CD4-positive, alpha-beta T cell treated with Interleukin-17A for 1 hour (primary cell): ENCODE measurements at places on chromosomes 7 and 10.

GRCh38 chr7:114708646-114709045 lies 213.2 kb upstream of the MDFIC start:
- DNase-seq: no peak

- no peak for DNase-seq
Measured at GRCh38 chr7:44977959-44978335, 868 bp downstream of the MYO1G start.

GRCh38 chr10:50362547-50363125 lies 111.3 kb upstream of the ASAH2 start:
- no peak for DNase-seq

DNA sequence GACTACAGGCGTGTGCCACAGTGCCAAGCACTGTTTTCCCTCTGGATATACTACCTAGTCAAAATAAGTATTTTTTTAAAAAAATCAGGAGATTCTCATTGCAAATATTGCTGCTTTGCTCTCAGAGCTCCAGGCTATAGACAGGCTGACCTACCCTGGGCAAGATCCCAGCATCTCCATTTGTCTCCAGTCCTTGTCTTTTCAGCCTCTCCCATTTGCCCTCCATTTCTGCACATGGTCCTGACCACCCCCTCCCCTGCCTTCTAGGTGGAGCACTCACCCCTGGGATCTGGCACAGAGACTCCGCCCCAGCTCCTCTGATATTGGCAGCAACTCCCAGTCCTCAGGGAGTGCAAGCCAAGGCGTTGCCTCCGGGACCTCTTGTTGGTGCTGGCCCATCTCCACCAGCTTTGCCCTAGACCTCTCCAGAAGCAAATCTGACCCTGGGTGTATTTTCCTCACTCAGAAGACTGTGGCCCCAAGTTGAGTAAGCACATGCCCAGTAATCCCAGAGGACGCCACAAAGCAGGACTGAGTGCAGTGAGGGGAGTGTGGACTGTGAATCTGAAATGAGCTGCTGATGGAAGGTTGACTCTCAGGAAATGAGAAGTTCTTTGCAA lies 120.6 kb downstream of the MTPAP start:
- no peak for DNase-seq

DNA sequence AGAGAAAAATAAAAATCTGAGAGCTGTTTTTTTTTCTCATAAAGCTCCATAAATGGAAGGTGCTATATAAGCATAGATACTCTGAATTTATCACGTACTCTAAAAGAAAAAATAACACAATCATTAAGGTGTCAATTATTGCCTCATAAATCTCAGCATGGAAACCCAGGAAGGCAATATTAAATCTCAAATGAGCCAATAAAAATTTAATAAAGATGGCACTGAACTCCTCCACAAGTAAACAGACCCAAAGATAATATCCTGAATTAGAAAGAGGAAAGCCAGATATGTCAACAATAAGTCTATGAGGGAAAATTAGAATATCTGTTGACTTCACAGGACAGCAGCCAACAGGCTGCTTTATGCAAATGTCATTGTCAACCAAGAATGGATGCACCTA lies 66.5 kb downstream of the CDK6 start:
- DNase-seq: no peak

DNA sequence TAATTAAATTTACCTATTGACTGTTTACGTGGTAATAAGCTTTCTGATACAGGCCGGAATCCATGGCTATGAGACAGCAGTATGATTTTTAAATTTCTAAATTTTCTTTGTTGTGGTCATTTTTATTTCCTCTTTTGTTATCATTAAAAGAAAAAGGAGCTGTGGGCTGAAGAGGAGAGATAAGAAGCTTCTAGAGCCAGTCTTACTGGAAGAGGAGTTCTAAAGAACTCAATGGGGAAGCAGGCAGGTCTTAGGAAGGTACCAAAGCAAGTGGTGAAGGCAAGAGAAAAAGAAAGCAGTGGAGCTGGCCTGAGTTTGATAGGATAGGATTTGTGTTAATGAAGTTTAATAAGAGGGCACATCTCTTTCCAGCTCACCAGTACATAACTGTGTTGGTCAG lies 1187.8 kb downstream of the CNTNAP2 start:
- no peak for DNase-seq

DNA sequence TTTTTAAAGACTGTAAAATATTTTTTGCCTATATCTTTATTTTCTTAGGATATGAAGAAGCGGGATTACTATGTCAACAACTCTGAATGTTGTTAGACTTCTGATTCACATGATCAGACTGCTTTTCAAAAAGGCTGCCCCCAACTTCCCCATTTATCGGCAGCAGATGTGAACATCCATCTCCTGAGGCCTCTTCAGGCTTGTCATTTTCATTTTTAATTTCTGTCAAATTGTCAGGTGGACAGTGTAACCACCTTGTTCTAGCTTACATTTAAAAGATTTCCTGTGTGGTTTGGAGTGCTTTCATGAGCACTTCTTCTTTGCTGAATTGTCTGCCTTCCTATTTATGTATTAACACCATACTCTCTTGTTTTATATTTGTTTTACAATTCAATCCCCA lies 78.8 kb upstream of the GSDME start:
- peak; percentile 40 for DNase-seq

DNA sequence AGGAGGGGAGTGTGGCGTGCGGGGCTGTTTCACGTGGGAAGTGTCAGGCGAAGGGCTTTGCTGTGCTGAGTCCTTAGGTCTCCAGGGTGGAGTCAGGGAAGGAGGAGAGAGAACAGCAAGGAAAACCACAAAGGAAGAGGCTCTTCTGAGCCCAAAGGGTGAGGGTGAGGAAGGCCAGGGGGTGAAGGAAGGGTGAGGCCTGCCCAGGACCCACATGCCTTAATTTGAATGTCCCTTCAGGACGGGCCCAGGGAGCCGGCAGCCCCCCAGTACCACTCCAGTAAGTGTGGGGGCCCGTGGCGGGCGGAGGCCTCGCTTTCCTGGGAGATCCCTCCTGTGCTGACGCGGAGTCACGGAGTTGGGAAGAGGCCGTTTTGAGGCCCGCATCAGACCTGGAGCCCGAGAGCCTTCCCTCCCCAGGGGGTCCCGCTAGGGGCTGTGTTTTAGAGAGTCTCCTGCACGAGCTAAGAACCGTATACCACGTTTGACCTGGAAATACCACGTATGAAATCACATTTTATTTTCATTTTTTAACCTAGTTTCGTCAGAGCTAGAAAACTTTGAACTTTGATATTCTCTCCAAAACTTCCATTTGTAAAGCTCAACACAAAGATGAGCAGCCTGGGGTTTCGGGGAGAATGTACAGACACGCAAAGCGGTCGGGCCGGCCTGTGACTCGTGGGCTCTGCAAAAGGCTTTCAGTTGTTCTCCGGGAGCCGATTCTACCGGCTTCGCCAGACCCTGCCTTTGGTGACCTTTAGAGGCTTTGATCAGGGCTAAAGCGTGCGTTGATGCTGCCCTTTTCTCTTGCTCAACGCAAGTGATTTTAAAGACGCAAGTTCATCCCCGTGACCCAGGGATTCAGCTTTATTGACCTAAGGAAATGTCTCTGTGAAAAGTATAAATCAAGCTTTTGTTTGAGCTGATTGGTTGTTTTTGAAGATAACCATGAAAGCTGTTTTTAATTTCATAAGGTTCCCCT lies 23.6 kb upstream of the TTYH3 start:
- DNase-seq: no peak

DNA sequence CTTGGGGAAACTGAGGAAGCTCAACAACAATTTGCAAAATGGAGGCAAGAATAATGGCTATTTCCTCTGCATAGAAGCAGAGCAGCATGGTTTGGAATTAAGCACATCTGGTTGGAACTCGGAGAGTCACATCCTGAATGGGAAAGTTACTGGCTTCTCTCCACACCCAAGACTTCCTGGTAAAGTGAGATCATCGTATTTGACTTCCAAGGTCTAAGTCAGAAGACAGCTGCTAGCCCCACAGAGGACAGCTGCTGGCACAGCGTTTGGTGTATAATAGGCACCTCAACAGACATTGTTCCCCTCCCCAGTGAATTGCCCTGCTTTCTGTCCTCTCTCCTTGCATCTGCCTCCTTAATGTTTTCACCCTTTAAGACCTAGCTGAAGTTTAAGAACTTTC lies 37.0 kb upstream of the NRF1 start:
- no peak for DNase-seq

GRCh38 chr7:81811956-81812865 lies 42.4 kb upstream of the HGF start:
- no peak for DNase-seq

GRCh38 chr10:4768416-4768815 lies 57.6 kb upstream of the AKR1E2 start:
- no peak for DNase-seq

DNA sequence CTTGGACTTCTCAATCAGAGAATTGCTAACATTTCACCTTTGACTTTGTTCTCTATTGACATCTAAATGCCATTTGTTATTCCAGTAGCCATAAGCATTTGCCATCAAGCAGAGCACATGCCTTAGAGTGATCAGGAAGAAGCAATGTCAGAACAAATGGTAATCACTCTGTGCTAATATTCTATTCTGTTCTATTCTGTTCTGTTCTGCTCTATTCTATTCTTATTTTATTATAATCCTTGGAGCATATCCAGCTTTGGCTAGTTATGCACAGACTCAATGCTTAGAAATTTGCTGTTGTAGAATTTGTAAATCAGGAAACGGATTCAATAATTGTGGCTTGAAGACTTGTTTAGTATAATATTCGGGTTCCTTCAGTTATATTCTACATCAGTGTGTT lies 175.4 kb downstream of the EXOC4 start:
- no peak for DNase-seq

GRCh38 chr10:36603688-36604087 lies 521.7 kb upstream of the ANKRD30A start:
- no peak for DNase-seq

DNA sequence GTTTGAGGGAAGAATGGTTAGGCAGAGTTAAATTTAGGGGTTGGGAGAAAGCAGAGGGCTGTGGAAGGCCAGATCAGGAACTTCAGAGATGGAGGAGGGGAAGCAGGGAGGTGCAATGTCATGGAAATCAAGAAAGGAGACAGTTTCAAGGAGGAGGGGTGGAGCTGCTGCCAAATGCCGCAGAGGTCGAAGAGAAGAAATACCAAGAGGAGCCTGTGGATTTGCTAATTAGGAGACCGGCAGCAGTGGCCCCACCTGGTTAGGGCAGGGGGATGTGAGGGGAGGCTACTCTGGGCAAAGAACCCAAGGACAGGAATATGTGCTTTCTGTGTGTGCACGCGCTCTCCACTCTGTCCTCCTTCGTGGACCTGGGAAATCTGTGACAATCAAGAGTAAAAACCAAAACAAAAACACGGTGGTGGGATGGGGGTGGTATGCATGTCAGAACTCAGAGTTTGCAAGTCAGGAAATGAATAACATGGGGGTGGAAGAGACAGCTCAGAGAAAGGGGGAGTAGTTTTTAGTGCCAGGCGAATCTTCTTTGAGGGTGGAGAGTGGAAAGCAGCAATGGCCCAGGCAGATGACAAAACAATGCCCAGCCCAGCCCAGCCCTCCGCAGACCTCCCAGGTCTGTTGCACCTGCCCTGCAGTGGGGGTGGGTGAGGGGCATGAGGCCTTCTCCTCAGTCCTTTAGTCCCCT lies 102.9 kb upstream of the PAX2 start:
- no peak for DNase-seq

DNA sequence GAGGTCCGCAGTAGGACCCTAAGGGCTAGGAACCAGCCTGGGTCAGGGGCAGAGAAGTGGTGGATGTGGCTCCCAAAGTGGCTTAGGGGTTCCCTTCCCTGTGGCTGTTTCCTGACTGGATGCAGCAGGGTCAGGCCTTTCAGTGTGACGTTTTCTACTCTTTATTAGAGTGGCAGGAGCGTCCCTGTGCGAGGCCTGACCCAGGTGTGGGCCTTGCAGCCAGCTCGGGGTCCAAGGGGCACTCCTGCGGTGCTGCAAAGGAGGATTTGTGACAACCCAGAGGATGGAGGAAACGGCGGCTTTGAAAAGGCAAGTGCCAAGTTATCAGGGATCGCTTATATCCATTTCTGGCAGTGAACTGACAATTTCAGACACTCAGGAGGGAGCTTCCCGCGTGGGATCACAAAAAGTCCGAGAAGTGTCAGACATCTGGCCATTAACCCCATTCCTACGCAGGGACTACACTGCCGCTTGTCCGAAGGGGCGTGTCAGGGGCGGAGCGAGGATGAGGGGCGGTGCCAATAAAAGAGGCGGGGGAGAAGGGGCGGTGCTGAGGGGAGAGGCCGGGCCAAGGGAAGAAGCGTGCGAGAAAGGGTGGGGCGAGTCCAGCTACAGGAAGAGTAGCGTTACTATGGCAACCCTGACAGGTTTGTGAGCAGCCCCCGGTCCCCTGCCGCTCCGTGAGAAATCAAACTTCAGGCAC lies 98.8 kb upstream of the ZNF722 start:
- DNase-seq: peak; percentile 79

DNA sequence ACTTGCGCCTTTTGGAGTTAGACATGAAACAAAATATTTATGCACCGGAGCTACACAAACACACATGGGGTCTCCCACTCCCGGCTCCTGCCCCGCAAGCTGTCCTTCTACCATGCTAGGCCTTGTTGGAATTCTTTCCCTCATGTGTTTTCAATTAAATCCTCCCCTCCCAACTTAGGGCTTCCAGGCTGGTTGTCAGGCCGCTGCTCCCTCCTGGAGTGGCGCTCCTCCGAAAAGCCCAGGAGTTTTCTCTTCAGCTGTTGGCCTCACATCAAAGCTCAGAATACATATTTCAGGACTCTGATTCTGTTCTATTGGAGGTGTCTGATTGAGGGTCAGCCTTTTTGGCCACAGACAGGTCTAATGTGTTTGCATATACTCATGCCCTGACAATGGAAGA lies 113.3 kb downstream of the FANK1 start:
- no peak for DNase-seq

DNA sequence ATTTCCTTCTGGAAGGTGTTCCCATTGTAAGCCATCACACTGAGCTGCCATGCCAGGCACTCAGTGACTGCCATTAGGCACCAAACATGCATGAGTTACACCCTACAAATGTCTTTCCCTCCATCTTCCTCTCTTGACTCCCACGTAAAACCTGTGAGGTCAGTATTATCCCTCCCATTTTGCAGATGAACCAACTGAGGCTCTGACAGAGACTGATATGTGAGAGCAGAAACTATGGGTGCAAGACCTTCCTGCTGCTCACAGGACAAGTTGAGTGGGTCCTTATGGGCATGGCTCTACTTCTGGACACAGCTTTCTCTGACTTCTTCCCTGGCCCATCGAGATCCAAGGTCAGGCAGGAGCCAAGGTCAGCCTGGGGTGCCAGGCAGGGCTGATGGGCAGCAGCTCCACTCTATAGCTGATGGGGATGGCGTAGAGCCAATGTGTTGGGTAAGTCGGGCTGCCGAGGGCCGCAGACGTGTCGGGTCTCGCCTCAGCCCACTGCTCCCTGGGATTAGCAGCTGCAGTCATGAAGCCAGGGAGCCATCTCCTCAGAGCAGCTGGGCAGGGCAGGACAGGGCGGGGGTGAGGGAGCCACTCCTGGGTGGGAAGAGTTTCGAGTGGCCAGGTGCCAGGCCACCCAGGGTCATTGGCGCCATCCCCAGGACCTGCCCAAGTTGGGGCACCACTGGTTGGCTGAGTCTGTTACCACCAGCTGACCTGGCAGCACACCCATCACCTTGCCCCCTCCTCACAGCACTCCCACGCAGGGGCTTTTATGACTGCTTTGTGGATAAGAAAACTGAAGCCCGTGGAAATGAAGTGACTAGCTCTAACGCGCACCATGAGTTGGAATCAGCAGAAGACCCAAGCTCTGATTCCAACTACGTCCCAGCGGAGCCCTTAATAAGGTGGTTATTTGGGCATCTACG lies 117.8 kb upstream of the ZMIZ1 start:
- DNase-seq: no peak
